Muscle of arm (tissue), 14 donors: ENCODE measurements at places on chromosomes 4 and X.

GRCh38 chrX:67717571-67717970 lies 173.8 kb downstream of the AR start:
- no peak for DNase-seq

DNA sequence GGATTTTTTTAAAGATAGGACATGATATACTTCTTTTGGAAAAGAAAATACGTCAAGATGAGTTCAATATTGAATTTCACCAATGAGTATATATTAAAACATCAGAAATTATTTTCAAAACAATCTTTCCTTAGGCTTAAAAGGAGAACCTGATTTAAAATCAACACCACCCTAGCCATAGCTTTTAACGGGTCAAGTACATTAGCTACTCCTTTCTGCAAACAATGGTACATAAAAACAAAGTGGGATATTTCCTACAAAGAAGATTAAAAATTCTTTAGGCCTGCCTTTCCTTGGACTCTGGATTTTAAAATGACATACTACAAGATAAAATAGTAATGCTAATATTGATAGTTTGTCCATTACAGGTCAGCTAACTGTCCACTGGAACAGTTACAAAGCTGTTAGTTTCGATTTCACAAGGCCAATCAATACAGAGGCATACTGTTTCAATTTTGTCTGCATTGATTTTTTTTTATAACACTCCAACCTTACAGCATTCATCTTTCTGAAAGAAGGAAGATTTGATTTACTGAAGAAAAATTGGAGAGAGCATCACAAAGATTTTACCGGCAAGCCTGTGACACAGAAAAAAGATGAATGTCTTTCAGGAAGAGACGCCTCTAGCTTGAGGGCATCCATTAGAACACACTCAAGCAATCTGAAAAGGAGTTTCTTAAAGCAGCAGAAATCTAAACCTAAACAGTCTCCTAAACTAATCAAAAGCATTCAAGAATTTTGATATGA lies 97.2 kb downstream of the MAB21L2 start:
- DNase-seq, result peak; percentile 9

DNA sequence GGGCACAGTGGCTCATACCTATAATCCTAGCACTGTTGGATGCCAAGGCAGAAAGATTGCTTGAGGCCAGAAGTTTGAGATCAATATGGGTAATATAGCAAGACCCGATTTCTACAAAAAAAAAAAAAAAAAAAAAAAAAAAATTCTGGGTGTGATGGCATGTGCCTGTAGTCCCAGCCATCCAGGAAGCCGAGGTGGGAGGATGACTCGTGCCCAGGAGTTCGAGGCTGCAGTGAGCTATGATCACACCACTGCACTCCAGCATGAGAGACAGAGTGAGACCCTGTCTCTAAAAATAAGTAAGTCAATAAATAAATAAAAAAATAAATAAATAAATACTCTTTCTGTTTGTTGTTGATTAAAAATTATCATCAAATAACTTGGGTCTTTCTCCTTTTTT lies 62.4 kb upstream of the BMPR1B start:
- no peak for DNase-seq

- DNase-seq, result no peak
Measured at GRCh38 chr4:5940470-5941203, 47.8 kb upstream of the CRMP1 start.

GRCh38 chrX:125266153-125266660 lies 53.5 kb upstream of the TEX13C start:
- DNase-seq, result no peak
